BJ (cell line): ENCODE measurements at places on chromosomes 11 and 22.
A peak's percentile ranks its signal among the peaks of the same experiment; 100 is the strongest.

DNA sequence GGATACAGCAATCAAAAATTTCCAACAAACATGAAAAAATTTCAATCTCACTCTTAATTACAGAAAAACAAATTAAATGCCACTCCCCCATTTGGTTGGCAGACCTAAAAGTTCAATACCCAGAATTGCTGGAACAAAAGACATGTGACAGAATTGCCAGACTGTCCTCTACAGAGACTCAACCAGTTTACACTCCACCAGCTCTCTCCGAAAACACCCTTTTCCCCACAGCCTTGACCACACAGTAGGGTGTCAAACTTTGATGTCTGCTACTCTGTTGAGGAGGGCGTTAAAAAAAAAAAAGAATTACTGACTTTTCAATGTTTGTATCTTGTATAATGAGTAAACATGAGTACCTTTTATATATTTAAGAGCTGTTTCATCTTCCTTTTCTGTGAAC, 44.7 kb upstream of the YPEL1 start:
- DNase-seq = no peak

DNA sequence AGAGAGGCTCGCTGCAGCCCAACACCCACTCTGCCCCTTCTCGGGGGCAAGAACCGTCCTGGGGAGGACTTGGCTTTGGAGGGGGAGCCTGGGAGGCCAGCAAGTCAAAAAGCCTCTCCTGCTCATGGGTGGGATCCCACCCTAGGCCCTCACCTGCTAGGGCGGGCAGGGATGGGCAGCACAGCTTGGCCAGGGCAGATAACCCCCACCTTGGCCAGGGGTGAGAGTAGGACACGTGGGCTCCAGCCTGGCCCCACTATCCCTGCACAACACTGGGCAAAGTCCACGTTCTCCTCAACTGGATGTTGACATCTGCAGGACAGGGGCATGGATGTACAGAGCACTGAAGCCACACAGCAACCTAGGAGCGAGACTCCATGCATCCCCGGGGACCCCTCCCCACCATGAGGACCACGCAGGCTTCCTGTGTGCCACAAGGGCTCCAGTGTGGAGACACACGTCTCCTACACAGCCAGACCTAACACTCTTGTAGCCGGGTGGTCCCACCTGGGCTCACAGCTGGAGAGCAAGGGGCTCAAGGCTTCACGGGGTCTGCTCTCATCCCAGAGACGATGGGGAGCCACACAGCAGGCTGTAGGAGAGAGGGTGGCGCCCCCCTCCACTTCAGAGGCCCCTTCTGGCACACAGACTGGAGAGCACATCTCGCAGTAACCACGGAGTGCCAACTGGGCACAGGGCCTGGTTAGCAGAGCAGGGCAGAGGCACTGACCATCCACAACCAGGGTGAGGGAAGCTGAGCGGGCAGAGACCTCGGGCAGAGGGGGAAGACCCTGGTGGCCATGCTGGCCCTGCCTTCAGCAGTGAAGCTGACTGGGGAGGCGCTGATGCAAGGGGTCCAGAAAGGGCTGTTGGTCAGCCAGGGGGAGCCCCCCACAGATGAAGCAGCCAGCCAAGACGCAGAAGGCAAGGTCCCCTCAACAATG, 171.1 kb downstream of the CRYBB2 start:
- no peak for DNase-seq

GRCh38 chr11:623999-624704, 603 bp downstream of the CDHR5 start:
- no peak for DNase-seq

- DNase-seq = no peak
Measured at GRCh38 chr11:92859156-92859690, 110.2 kb upstream of the MTNR1B start.

DNA sequence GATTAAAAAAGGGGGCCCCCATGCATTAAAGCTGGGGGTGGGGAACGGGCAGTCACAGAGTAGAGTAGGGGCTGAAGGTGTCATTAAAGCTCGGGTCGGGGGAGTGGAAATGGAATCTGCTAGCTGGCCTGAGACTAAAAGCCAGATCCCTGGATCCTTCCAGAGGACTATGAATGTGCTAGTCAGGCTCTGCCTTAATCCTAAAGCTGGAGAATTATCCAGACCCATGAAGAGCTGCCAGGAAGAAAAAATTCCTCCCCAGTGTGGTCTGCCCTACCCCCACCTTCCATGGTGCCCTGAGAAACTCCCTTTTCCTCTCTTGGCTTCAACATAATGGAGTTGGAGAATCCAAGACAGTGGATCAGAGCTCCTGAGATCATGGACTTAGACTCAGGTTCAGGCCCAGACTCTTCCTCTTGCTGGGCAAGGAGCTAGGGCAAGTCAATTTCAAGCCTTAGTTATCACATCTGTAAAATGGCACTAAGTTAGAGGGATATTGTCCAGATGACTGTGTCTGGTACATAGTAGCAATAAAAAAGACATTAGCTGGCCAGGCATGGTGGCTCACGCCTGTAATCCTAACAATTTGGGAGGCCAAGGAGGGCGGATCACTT, 24.0 kb upstream of the SMTN start:
- no peak for DNase-seq

DNA sequence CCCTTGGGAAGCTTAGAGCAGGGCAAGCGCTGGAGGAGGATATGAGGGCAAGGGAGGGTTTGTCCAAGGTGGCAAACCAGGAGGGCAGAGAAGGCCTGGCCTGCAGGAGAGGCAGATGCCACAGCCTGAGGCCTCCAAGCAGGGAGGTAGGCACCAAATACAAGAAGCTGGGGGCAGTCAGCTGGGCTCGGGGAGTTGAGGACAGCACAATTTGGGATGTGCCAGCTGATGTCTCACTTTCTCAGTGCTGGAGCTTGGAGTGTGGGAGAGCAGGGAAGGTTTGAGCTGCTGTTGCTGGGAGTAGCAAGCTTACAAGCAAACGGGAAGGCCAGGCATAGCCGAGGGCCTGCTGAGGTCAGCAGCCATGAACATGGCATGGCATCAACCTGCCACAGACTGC, 4.0 kb downstream of the ZDHHC24 start:
- DNase-seq = no peak

GRCh38 chr22:39717099-39717498, 146.5 kb downstream of the CACNA1I start:
- DNase-seq = no peak

DNA sequence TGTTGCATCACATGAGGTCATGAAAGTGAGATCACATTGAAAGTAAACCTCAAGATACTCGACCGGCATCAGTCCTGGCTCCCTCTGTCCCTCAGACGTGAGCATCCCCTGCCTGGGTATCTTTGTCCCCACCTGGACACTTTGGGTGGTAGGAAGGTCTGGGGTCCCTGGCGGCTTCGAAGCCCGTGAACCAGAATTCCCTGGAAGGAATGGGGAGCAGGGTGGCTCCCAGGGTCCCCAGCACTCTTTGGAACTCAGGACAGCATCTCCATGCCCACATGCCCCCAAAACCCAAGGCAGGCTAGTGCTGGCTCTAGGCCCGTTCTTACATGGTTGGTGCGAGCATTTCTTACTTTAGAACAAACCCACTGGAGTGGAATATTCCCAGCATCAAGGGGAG, 7.5 kb downstream of the DERL3 start:
- DNase-seq = no peak

GRCh38 chr11:62607714-62608113, 4.9 kb downstream of the EML3 start:
- no peak for DNase-seq

- DNase-seq = no peak
Measured at GRCh38 chr22:38046070-38046748, 11.0 kb upstream of the PICK1 start.

GRCh38 chr22:45218976-45219375, 21.7 kb downstream of the KIAA0930 start:
- no peak for DNase-seq

DNA sequence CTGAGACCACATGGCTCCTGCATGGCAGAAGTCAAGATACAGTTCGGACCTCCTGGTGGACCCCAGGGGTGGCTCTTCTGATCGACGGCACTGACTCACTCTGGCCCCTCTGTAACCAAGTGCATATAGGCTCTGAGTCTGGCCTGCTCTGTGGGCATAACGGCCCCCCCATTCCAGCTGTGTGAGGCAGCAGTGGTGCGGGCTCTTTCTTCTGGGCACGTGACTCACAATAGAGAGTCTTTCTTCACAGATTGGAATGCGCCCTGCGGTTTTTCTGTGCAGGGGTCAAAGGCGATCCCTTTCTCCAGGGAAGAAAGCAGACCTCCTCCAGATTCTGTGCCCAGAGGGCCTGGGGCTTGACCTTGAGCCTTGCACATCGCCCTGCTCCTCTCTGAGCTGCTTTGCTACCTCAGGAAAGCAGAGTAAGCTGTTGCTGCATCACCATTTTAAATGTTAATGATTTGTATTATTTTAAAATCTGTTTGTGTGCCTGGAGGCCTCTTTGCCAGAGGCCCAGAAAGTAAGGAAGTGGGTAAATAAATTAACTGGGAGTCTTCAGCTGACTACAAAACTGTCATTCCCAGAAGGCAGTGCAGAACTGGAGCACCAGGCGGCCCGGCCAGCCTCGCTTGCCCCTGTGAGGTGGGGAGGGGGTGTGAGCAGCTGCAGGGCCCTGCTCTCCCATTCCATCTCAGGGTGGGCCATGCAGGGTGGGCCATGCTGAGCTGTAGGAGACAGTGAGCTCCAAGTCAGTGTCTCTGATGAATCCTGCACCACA, 199.0 kb downstream of the GRIK4 start:
- DNase-seq = peak; percentile 52

DNA sequence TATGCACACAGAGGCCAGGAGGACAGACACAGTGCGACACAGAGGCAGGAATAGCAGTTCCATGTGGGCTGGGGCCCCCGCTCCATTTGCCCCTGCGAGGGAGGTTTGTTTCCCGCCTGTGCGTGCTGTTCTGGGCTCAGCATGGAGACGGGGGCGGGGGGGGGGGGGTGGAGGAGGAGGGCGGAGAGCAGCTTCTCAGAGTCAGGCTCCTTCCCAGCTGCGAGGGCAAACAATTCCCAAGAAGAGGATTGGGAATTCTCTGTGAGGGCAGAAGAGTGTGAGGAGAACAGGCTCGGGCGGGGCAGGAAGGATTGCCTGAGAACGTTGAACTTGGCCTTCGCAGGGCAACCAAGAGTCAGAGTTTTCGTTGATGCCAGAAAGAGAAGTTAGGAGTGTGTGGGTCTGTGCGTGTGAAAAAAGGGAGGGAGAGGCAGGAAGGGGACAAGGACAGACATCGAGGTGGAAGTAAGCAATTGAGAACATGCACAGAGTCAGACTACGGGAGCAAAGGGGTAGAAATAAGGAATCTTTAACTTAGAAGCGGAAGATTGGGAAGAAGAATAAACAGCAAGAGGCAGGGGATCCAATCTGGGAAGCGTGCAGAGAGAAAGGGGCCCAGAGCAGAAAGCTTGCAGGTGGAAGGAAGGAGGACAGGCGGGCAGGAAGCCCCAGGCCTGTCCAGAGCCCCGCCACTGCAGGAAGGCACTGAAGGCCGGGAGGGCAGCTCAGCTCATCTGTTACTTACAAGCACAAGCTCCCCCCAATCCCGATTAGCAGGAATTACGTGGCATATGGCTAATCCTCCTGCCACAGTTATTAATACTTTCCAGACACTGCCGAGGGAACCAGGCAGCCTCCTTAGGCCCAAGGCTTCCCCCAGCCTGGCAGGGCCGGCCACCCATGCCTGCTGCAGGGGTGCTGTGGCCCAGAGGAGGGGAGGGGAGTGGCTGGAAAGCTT, 15.6 kb upstream of the JAM3 start:
- DNase-seq = no peak

DNA sequence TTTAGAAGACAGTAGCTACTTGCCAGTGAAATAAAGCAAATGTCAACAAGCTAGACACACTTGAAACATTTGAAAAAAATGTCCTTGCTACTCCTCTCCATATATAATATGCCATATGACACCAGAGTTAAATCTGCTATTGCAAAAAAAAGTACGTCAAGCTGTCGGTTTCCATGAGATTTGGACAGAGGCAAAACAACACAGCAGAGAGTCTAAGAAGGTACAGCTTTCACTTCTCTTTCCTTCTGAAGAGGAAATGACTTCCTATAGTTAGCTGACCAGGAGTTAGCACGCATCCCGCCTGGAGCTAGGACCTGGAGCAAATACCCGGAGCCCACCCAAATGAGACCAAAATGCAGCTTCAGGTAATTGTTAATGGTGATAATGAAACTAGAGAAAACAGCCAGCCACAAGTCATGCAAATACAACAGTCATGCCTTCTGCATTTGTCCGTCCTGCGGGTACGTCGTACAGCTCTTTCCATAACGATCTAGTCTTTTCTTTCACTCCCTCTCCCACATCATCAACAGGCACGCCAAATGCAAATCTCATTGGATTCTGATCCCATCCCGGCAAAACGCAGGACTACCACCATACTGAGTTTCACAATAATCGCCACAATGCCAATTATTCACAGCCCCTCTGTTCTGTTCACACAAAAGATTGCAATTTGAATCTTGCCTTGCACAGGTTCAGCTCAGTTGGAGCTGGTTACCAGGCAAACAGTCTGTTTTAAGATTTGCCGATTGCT, 395.0 kb upstream of the CCDC90B start:
- DNase-seq = no peak

GRCh38 chr11:100887659-100888058, 200.6 kb downstream of the ARHGAP42 start:
- no peak for DNase-seq

DNA sequence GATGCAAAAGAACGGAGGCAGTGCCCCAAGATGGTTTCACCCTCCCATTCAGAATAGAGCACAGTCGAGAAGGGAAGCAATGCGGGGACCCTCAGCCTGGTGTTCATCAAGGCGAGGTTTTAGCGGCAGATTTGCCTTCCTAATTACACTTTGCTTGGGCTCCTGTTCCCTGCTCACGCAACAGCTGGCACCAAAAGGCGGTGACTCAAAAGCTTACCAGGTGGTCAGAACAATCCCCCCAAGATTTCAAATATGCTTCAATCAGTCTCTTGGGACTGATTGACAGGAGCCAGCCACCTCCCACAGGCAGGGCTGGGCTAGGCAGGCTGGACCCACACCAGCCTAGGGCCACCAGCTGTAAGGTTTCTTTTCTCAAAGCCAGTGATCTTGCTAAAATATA, 14.2 kb downstream of the IGSF9B start:
- no peak for DNase-seq

DNA sequence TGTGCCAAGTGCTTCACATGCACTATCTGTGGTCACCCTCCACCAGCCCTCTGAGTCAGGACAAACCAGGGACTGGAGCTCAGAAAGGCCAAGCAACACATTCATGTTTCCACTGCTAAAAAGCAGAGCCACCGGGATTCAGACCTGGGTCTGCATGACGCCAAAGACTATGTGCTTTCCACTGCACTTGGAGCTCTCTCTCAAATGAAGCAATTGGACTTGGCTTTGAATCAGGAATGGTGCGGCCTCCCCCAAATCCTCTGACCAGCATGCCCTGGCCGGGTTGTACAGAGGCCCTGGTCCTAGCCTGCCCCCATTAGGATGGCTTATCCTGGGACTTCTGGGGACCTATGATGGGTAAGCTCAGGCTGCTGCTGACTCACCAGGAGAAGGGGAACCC, 80.7 kb downstream of the PKNOX2 start:
- no peak for DNase-seq

GRCh38 chr11:1819074-1819473, 15.7 kb upstream of the SYT8 start:
- no peak for DNase-seq

GRCh38 chr22:34214372-34214771, 294.1 kb upstream of the LARGE1 start:
- no peak for DNase-seq

- no peak for DNase-seq
Measured at GRCh38 chr11:125701858-125702621, 21.4 kb upstream of the ACRV1 start.

- DNase-seq = no peak
Measured at GRCh38 chr11:67213178-67213621, 53.1 kb upstream of the GRK2 start.
